ENCODE measurements at places on chromosomes 16 and 17.
A peak's percentile ranks its signal among the peaks of the same experiment; 100 is the strongest.

DNA sequence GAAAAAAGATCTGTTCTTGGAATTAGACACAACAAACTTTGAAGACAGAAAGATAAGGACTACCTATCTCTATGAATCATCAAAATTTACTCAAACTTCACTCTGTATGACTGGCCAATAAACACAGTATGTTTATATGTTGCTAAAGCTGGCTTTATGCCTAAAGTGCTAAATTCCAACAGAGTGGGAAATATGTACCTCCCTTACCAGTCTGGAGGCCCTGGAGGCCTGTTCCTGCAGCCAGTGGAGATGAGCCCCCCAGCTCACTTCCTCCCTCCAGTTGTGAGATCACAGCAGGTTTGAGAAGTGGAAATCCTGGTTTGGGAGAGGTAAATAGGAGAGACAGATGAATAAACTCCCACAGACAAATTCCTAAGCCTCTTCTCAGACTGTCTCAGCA lies 9.0 kb downstream of the ZNF23 start:
- no peak for DNase-seq

- no peak for DNase-seq
Measured at GRCh38 chr17:44976206-44976605, 8.1 kb upstream of the C1QL1 start.

- DNase-seq: peak; percentile 67
Measured at GRCh38 chr16:55701442-55702319, 45.9 kb downstream of the SLC6A2 start.

DNA sequence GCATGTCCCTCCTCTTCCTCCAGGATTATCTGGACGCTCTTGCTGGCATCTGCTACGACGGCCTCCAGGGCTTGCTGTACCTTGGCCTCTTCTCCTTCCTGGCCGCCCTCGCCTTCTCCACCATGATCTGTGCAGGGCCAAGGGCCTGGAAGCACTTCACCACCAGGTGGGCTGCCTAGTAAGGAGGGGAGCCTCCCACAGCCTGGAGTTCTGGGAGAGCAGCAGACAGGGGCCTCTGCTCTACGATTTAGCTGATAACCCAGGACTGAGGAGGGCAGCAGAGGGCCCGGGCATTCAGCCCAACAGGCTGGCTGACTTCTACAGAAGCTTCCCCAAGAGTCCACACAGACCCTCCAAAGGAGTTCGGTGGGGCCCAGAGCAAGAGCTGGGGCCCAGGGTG lies 21.8 kb upstream of the DNAI2 start:
- no peak for DNase-seq

DNA sequence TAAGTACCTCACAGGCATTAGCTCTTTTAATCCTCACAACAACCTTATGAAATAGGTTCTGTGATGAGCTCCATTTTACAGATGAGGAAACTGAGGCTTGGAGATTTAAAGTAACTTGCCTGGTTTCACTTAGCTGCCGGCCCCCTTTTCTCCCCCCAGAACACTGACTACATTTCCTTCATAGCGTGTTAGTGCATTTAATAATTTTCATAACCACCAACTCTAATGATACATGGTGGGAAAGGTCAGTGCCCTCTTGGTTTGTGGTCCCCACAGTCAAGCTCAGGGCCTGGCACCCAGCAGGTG lies 16.5 kb upstream of the RHOT1 start:
- no peak for DNase-seq

- no peak for DNase-seq
Measured at GRCh38 chr17:1683459-1683858, 1.2 kb downstream of the PRPF8 start.

DNA sequence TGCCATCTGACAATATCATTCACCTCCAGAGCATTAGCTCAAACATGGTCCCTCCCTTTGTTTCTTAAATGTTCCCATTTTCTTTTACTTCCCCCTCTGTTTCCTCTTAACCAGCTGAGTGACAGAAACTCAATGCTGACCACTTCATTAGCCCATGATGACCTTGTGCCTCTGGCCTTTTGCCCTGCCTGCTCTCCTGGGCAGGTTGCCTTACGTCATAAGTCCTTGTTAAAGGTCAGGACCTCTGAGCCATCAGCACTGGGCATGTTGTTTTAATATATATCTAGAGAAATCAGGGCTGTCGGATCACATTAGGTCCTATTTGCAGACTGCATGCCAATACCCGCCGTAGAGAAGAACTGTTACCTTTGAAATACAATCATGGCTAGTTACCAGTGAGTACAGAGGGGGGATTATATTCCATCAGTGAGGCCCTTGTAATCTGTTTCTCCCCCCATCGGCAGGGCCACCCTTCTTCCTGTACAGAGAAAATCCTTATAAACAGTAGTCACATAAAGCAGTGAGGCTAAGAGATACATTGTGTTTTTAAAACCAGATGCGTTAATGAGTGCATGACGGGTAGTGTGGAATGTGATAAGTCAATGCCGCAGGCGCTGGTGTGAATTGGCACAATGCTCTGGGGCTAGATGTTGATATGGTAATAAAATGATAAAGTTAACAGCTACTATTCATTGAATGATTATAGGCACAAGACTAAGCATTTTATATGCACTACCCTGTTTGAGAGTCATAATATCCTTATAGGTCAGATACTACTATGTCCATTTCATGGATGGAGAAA lies 94.3 kb upstream of the ZFHX3 start:
- DNase-seq: no peak

- no peak for DNase-seq
Measured at GRCh38 chr17:31452561-31453110, 61.2 kb downstream of the RAB11FIP4 start.

GRCh38 chr17:72422204-72422504 lies 301.3 kb downstream of the SOX9 start:
- DNase-seq: no peak

DNA sequence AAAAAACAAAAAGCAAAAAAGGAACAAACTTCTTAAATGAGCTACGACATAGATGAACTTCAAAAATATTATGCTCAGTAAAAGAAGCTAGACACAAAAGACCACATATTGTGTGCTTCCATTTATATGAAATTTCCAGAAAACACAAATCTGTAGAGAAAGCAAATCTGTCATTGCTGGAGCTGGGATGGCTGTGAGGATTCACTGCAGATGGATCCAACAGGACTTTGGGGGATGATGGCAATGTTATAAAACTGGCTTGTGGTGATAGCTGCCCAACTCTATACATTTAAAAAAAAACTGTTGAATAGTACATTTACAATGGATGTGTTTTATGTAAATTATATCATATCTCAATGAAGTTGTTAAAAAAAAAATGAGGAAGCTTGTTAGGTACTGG lies 52.6 kb upstream of the MAP3K14 start:
- DNase-seq: no peak

- no peak for DNase-seq
Measured at GRCh38 chr16:4263504-4264436, 9.1 kb downstream of the TFAP4 start.

GRCh38 chr17:5499476-5500231 lies 13.3 kb downstream of the MIS12 start:
- DNase-seq: no peak

GRCh38 chr17:76003915-76004314 lies 3.3 kb downstream of the CDK3 start:
- DNase-seq: no peak

- peak; percentile 88 for DNase-seq
Measured at GRCh38 chr16:68328151-68328859, 17.5 kb downstream of the PRMT7 start.

- DNase-seq: no peak
Measured at GRCh38 chr16:938136-938535, 32.6 kb downstream of the LMF1 start.

DNA sequence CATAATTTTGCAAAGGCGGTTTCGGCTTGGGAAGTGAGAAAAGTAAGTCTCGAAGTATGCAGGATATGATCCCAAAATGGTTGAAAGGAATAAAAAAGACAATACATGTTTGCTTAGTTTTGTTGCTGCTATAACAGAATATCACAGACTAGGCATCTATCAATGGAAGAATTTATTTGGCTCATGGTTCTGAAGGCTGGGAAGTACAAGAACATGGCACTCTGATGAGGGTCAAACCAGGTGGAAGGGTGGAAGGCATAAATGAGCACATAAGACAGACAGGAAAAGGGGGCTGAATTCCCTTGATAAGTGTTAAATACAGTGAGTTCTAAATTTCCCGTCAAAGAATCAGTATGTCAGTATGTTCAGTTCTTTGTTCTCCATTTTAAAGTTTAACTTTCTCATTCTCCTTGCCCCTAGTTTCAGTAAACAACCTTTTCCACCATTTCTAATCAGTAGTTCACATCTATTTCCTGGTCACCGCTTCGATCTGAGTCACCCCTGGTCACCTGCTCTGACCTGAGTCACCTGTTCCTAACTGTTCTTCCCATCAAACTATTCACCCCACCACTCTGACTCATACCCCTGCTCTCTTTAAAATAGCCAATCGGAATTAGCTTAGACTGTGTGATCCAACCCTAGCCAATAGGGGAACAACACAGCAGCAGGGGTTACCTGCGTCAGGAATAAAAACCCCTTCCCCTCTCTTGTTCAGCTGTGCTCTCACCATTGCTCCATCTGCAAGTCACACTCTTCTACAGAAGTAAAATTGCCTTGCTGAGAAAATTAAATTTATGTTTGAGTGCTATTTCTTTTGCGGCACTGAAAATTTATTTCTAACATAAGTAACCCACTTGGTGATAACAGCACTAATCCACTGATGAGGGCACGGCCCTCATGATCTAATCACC lies 240.8 kb downstream of the STX8 start:
- peak; percentile 17 for DNase-seq

DNA sequence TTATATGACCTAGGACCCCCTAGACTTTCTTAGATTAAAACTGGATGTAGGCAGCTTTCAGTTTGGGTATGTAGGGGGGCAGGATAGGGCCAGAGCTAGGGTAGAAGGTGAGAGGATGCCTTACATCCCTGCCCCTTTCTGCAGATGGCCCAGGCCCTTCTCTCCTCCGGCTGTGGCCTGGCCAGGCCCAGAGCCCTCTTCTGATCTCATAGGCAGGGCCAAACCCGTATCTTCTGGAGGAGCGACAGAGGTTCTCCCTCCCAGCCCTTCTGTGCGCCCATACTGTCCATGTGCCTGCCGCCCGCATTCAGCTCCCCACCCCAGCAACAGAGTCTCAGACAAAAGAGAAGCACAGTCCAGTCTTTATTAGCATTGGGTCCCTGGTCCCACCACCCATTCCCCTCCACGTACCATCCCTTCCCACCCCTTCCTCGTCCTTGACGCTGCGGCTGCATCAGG lies 2.0 kb upstream of the TSPOAP1 start:
- no peak for DNase-seq

- DNase-seq: no peak
Measured at GRCh38 chr16:54422159-54422558, 135.6 kb upstream of the IRX3 start.

GRCh38 chr17:55394357-55395021 lies 27.1 kb downstream of the MMD start:
- no peak for DNase-seq

DNA sequence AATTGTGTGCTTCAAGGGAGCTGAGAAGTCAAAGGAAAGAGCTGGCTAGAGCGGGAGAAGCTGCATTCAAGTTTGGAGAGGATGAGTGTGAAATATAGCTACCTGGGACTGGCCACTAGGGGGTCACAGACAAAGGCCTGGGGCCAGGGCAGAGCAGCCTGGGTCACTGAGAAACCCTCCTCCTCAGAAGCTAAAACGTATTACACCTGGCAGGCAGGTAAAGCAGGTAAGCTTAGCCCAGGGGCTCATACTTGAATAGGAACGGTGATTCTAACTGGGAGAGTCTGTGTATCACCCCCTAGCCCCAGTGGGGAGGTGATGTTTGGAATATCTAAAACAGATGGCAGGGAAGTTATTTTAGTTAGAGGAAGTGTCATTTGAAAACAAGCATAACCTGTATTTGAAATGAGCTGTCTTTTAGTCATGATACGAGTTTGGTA lies 6.8 kb downstream of the KRT37 start:
- DNase-seq: peak; percentile 88

GRCh38 chr16:72537664-72538063 lies 365.7 kb upstream of the PMFBP1 start:
- peak; percentile 10 for DNase-seq

DNA sequence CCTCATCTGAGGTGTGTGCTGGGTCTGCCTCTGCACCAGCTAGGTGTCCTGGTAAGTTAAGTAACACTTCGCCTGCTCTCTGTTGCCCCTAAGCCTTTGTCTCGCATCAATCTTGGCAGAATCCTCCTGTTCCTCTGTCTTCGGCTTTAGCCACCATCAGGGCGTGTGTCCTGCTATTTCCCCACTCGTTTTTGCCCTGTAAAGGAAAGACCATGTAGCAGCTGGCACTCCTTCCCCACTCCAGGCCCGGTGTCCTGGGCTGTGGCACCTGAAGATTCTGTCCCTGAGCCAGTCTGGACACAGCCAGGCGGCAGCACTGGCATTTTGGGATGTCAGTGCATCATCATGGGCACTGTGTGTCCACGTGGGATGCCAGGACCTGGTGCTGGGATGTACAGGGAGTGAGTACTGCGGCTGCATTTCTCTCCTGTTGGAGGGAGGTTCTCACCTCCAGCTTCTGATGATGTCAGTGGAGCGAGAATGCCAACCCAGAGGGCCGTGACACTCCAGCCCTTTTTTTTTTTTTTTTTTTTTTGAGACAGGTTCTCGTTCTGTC lies 26.2 kb upstream of the FOXK2 start:
- peak; percentile 35 for DNase-seq

GRCh38 chr17:1130191-1130590 lies 49.6 kb downstream of the ABR start:
- DNase-seq: no peak

GRCh38 chr17:8674344-8675305 lies 44.1 kb upstream of the MYH10 start:
- no peak for DNase-seq

DNA sequence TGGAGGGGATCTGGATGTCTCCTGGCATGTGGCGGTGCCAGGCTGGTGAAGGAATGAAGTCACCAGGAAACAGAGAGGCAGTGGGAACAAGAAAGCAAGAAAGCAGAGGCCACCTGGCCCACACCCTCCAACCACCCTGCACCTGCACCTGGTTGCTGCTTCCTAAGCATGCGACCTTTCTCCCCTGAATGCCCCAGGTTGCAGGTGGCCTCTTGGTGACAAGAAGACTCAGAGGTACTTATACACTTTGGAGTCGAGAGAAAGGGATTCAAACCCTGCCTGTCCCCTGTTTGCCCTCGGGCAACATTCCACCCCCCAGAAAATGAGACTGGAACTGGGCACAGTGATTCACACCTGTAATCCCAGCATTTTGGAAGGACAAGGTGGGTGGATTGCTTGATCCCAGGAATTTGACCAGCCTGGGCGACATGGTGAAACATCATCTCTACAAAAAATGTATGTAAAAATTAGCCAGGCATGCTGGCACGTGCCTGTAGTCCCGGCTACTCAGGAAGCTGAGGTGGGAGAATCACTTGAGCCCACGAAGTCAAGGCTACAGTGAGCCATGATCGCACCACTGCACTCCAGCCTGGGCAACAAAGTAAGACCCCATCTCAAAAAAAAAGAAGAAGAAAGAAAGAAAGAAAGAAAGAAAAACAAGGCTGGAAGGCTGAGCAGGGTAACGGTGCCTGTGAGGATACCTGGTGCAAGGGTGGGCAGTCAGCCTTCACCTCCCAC lies 34.6 kb upstream of the TNRC6C start:
- no peak for DNase-seq
